ENCODE measurements at places on chromosomes 11 and 22.

GRCh38 chr11:1771700-1772099 is 8.0 kb upstream of the CTSD start:
- no peak for DNase-seq

- no peak for DNase-seq
These were observed 696 bp downstream of the MRGPRF start for GRCh38 chr11:69012092-69013008.

GRCh38 chr11:45563171-45563570 is 102.3 kb downstream of the CHST1 start:
- no peak for DNase-seq

- DNase-seq = no peak
These were observed 7.7 kb downstream of the LGR4 start for GRCh38 chr11:27464909-27465308.

- no peak for DNase-seq
These were observed 99.0 kb upstream of the NECTIN1 start for GRCh38 chr11:119828006-119828405.

GRCh38 chr11:35165423-35166368 is 26.7 kb downstream of the CD44 start:
- DNase-seq = peak; percentile 81

- DNase-seq = no peak
These were observed 64.8 kb downstream of the RAB30 start for GRCh38 chr11:83006877-83007330.

DNA sequence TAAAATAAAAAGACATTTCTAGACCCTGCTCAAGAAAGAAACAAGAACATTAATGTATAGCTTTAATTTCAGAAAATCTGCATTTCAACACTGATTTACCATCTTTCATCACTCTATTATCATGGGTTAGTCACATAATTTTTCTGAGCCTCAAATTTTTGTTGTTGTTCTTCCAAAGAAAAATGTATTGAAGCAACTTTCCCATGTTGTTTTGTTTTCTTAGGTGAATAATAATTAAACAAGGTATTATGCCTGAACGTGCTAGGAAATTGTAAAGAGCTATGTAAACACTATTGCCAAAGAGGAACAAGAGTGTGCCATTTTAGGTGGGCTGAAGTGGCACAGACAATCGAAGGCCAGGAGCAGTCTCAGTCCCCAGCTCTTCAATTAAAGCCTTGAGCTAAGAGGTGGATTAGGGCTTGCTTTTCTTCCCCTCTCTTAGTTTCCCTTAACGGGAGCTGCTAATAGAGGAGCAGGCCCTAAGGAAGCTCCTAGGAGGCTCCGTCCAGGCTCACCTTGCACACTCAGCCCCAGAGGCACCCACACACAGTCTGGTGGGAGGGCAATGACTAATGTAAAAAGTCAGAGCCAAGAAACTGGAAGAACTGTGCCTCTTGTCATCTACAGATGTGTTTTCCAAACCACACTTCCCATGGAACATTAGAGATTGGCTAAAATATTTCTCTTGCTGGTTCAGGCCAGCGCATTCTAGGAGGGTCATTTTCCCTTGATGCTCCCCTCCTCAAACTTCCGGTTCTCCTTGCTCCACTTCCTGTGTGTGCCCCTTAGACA is 8.8 kb upstream of the UBASH3B start:
- DNase-seq = no peak

DNA sequence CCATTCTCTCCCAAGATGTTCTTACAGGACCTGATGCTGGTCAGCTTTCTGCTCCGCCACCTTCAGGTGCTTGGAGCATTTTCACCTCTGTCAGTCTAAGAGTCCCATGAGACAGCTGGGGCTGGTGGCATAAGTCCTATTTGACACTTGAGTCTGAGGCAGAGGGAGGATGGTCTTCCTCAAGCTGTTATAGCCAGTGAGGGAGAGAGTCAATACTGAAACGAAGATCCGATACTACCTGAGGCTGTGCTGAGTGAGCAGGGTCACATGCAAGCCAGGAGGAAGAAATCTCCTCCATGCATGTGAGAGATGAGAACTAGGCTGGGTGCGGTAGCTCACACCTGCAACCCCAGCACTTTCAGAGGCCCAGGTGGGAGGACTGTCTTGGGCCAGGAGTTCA is 5.6 kb downstream of the ZFPL1 start:
- DNase-seq = no peak

DNA sequence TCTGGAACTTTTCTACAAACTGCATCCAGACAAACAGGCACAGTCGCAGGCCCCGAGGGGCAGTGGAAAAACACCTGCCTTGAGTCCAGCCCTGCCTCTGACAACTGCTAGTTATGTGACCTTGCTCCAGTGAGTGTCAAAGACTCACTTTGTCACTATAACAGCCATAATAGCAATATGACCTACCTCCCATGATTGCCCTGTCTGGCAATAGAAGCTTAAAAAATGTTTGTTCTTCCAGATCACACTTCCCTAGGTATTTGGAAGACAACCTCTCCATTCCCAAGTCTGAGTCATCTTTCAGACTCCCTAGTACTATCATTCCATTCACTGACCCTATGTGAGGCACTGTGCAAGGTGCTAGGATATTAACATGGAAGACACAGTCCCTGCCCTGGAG is 74.5 kb downstream of the RPL27A start:
- DNase-seq = no peak

DNA sequence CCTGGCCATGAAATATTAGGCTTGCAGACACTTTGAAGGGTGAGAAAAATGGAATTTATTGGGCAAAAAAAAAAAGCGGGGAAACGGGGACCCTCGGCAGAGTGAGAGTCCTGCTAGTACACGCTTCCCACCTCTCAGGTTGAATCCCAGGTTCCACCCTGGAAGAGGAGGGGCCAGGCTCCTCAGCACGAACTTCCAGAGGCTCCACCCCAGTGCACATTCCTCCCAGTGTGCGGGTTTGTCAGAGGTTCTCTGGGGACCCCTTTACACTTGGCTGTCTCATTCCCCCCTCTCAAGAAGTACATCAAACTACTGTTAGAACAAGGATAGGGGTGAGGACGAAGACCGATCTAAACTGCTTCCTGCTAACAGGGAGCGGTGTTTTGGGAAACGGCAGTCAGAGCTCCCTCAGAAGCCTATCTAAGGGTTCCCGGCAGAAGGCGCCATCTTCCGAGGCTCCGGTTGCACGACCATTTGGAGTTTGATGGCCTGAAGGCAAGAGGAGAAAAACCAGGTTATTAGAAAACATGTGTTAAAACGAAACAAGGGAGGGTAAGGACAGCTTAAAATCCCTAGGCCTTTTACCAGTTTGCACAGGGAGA is 27.5 kb downstream of the FOLR3 start:
- DNase-seq = no peak

DNA sequence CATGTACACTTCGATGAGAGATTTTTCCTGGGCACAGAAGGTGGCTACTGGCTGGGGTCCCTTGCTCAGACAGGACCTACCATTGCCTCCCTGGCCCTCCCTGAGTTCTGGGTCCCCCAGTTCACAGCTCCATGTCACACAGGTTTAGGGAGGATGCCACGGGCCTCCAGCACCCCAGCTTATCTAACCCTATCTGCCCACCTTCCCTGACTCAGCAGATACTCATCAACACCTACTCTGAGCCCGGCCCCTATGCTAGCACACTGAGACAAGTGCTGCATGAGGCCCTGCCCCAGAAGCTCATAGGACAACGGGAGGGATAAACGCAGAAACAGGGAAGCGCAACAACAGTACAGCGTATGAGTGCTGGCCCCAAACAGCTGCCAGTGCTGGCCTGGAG is 9.6 kb downstream of the NAGA start:
- no peak for DNase-seq

GRCh38 chr11:1198561-1199240 is 24.2 kb upstream of the MUC5B start:
- no peak for DNase-seq

DNA sequence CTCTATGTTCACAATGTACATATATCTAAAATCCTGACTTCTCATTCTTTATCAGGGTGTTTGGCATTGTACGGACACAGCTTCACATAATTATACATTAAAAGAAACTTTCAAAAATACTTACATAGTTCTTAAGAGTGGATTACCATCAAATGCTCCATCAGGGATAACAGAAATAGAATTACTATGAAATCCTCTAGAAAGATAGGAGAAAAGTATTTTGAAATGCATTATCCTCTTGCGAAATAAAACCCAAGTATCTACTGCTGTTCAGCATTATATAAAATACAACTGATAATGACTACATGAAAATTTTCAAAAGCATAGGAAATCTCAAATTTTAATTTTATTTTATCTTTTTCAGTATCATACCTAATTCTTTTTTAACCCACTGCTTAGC is 17.8 kb upstream of the CCDC34 start:
- no peak for DNase-seq

DNA sequence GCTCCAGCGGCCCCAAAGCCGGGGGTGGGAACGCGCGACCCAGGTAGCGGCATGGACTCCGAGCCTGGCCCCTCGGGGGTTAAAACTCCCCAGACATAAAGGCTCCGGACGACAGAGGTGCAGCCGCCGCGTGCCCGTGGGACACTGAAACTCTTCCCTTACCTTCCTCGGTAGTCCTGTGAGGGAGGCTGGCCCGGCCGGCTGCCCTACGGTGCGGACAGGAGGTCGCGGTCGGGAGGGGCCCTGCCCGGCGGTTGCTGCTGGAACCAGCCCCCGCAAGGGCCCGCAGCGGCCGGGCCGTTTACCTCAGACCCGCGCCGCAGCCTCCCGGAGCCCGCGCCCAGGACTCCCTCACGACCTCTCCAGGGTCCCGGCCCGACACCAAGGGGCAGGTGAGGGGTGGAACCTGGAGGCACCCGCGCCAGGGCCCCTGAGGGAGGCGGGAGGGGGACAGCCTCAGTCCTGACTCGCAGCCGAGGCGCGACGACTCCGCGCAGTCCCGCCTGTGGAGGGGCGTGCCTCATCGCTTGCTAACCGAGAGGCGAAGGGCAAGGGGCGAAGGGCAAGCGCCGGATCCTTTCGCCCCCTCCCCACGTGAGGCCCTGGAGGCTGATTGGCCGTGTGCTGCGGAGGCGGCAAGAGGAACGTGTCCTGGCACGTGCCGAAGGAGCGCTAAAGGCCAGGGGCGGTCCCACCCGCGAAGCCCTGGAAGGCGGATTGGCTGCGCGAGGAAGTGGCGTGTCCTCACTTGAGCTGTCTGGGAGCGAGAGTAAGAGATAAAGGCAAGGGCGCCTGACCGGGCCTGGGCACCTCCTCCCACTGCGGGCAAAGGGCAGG is at the start of gene UPB1:
TSS of gene UPB1 (plus strand) at position 805 of the 837 bp plus-strand sequence. CDS start 72 bp downstream, outside the sequence.
- DNase-seq = no peak

GRCh38 chr11:10038521-10039302 is 255.3 kb downstream of the SBF2 start:
- no peak for DNase-seq

GRCh38 chr22:49660794-49661781 is 166.6 kb downstream of the BRD1 start:
- no peak for DNase-seq

DNA sequence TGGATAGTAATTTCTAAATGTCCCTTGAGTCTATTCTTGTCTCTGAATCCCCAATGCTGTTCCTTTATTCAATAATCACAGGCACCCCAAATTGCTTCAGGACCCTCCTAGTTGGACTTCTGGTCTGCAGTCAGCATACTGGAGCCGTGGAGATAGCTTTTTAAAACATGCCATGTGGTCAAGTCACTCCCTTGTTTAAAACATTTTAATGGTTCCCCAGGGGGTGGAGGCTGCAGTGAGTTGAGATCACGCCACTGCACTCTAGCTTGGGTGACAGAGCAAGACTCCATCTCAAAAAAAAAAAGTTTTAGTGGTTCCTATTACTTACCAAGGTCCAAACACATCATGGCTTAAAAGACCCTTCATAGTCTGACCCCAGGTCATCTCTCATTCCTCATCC is 220.3 kb downstream of the ADAMTS15 start:
- DNase-seq = no peak

- no peak for DNase-seq
These were observed 143.3 kb upstream of the GRK3 start for GRCh38 chr22:25420925-25421904.

- DNase-seq = no peak
These were observed 20.9 kb downstream of the SLC37A2 start for GRCh38 chr11:125084057-125084416.

- DNase-seq = no peak
These were observed 509.9 kb downstream of the NTM start for GRCh38 chr11:131880316-131880715.

DNA sequence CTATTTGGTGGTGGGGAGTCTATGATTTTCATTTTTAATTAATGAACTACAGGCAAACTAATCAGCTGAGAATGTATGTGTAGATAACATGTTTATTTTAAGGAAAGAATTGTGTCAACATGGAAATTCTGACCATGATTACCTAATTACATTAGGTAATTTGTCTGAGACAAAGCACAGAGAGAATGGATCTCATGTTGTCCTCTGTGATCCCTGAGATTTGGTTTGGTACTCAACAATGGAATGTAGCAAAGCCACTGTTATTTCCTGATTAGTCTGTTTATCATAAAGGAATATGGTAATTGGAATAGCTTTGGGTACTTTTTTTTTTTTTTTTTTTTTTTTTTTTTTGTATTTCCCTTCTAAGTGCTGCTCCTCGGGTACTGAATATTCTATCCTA is 718.8 kb upstream of the ARHGAP42 start:
- DNase-seq = no peak

- DNase-seq = no peak
These were observed 89.6 kb downstream of the CSNK2A3 start for GRCh38 chr11:11263238-11264005.

GRCh38 chr11:78332174-78332866 is 85.3 kb downstream of the GAB2 start:
- DNase-seq = no peak

GRCh38 chr11:15483205-15483604 is 368.5 kb downstream of the INSC start:
- no peak for DNase-seq

GRCh38 chr22:40478338-40479125 is 108.1 kb downstream of the SGSM3 start:
- no peak for DNase-seq

GRCh38 chr11:2524446-2525165 is 79.8 kb downstream of the KCNQ1 start:
- DNase-seq = no peak

DNA sequence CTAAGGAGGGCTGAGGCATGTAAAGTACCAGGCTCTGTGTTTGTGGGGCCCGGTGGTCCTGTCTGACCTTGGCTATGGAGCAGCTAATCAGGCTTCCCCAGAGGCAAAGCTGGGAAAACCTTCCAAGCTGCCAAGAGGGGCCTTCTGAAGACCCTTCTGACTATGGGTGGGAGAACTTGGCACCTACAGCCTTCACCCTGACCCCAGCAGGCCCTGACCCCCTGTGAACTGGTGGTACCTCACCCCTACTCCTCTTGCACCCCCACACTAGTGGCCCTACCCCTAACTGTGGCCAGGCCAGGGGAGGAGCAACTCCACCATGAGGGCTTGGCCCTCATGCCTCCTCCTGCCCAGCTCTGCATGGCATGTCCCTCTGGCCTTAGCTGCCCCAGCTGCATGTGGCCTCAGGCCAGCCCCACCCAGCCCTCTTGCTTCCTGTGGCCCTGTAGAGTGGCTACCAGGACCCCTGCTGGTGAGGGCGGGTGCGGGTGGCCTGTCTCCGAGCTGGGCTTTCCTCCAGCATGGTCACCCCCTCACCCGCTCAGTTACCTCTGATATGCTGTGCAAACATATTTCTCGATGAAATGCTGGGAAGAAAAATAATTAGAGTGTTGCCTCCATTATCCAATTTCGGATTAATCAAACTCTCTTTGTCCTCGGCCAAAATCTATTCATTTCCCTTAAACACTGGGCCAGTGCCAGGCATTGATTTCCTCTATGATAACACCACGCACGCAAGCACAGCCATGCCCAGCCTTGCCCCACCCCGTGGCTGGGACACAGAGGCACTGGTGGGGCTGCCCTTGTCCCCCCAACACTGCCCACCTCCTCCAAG is 7.5 kb downstream of the GNAZ start:
- DNase-seq = no peak

Measured in CD8-positive, alpha-beta T cell (primary cell).